ENCODE measurements at places on chromosomes 1 and 21.

GRCh38 chr21:15688809-15689208 is 41.0 kb upstream of the USP25 start:
- peak; percentile 83 for DNase-seq

DNA sequence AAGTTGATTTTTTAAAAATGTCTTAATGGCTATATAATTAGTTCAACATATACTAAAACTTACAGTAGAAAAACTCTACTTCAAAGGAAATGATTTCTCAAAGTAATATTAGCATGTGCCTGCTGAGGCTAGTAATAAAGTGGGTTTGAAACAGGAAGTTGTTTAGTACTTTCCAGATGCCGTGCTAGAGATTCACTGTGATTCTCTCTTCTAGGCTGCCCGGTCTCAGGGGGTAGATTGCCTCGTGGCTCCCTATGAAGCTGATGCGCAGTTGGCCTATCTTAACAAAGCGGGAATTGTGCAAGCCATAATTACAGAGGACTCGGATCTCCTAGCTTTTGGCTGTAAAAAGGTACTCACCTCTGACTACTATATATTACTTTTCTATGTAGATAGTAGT is 9.1 kb downstream of the EXO1 start:
- peak; percentile 11 for DNase-seq

DNA sequence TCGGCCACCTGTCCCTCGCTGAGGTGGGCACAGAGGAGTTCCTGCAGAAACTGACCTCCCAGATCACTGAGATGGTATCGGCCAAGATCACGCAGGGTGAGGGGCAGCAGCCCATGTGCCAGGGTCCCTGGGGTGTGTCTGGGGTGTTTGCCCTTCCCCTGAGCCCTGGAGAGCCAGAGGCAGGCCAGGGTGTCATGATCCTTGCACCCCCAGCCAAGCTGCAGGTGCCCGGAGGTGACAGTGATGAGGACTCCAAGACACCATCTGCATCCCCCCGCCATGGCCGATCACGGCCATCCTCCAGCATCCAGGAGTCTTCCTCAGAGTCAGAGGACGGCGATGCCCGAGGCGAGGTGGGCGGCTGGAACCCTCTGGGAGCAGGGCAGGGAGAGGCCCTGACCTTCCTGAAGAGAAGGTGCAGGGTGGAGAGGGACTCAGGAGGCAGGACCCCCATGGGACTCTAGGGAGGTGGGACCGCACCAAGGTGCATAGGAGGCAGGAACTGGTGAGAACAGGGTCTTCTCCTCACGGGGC is 69.5 kb downstream of the TRIM11 start:
- DNase-seq = no peak

GRCh38 chr1:16067127-16067768 is 6.2 kb downstream of the FAM131C start:
- DNase-seq = no peak

- no peak for DNase-seq
Measured at GRCh38 chr1:218996362-218996761, 177.3 kb upstream of the LYPLAL1 start.

DNA sequence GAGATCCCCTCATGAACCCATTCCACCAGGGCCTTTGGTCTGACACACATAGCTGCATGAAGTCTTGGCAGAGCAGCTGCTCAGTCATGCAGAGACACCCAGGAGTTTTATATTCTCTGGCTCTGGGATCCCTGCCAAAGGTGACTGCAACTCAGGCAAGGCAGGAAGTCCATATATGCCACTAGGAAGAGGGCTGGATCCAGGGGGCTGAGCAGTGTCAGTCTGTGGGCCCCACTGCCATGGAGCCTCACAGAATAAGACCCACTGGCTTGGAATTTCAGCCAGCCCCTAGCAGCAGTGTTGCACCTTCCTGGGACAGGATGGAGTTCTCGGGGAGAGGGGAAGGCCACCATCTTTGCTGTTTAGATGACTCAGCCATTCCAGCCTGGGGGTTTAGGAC is 199.7 kb downstream of the TBX15 start:
- DNase-seq = no peak

- peak; percentile 83 for DNase-seq
Measured at GRCh38 chr21:38956856-38957571, 151.3 kb downstream of the ETS2 start.

- peak; percentile 69 for DNase-seq
Measured at GRCh38 chr1:185317886-185318310, 855 bp upstream of the IVNS1ABP start.

DNA sequence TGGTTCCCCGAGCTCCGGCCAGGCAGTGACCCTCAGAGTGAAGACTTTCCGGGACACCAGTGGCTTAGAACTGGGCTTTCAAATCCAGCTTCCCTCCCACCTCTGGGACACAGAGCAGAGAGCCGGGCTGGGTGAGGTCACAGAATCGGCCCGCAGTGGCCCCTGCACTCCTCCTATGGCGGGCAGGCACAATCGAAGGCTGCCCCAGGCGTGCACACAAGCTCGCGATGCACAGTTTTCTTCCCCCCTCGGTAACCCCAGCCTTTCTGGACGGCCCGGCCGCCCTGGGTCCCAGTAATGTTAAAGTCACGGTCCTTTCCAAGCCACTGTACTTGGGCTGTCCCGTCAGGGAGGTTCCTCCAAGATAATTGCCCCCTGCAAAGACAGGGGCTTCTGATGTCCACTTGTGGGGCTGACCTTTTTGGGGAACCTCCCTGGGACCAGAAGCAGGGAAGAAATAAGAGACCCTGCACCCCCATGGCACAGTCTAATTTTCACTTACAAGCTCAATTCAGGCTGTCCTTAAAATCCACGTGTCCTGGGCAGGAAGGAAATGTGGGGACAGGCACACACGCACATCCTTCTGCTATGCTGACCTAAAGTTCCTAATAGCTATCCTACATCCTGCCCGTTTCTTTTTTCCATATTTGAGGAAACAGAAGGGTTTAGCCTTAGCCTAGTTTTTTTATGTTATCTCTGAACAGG is 13.7 kb downstream of the TFF3 start:
- no peak for DNase-seq

DNA sequence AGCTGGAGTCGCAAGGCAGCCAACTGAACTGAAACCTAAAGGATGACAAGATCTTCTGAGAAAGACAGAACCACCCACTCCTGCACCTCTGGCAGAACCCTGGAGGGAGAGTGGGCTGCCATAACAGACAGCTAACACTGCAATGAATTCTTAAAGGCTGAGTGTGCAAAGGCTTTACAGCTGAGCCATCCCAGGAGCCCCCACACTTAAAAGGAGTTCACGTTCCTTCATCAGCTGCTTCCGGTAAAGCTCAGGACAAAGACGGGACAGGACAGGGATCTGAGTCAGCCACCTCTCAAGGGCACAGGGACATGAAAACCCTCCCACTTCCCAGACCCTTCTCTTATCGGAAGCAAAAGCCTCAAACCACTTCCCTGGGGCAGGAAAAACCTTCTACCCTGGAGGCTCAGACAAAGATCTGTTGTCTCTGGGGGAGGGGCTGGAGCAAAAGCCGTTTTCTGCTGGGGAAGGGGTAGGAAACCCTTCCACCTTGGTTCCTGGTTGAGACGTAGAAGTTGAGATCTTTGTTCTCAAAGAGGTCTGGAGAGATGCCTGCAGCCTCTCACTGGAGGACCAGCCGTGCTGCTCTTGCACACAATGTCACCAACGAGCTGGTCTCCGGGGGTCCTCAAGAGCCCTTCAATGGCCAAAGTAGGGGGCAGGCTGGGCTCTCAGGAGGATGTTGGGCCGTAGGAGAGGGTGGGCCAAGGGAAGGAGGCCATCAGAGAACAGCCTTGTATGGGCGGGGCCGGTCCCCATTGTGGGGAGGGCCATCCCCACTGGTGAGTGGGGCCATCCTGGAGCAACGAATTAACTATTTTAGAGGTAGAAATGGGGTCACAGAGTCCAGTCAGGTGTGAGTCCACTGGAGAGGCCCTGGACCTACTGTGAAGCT is 452.4 kb downstream of the PTPRU start:
- no peak for DNase-seq

DNA sequence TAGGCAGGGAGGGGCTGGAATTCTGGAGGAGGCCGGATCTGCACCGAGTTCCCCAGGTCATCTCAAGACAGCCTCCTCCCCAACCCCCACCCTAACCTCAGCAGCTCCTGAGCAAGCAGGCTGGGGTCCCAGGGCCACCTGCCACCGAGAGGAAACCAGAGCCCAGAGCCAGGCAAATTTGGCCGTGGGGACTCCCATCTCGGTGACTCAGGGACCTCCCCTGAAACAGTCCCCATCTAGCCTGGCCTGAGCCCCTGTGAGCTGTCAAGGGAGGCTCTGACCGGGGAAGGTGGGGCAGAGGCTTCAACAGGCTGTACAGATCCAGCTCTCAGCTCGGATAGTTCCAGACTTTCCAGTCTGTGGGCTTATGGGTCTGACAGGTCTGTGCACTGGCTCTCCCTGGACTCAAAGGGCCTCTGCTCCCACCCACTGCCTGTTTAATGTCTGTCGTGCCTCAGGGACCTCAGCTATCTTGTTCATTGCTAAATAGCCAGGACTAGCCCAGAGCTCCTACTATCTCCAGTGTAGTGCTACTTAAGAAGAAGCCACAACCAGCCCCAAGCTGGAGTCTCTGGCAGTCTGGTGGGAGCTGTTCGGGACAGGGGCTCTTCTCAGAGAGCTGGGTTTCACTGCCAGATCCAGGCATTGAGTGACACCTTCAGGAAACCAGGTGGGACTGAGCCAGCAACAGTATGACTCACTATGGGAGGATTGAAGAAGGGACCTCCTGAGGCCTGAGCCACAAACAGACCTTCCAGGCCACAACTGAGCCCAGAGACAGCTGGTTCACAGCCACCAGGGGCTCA is 25.6 kb downstream of the MATN1 start:
- no peak for DNase-seq

DNA sequence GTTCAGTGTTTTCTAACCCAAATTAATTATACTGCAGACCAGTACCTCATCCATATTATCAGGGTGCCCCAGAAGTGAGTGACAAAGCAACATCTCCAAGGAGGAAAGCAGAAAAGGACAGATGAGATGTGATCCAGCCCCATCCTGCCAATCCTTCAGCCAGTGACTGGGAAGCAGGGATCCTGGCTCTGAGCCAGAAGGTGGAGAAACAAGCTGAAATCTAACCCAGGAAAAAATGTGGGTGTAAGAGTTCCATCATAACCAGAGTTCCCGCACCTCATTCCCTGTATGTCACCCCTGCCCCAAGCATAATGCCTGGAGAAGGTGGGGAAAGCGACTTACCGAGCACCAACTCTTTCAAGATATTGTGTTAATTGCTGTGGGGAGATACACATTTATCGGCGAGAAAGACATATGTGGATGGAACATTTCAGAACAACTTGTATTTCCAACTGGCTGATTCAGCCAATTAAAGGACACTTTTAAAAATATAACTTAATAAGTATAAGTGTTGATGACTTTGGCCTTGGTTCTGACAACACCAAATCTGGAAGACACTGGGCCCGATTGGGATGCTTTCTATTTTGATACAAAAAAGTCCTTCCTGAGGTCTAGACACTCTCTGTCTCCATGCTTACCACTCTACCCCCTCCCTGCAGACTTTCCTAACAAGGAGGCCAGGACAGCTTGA is 14.9 kb downstream of the PLEKHA6 start:
- no peak for DNase-seq

DNA sequence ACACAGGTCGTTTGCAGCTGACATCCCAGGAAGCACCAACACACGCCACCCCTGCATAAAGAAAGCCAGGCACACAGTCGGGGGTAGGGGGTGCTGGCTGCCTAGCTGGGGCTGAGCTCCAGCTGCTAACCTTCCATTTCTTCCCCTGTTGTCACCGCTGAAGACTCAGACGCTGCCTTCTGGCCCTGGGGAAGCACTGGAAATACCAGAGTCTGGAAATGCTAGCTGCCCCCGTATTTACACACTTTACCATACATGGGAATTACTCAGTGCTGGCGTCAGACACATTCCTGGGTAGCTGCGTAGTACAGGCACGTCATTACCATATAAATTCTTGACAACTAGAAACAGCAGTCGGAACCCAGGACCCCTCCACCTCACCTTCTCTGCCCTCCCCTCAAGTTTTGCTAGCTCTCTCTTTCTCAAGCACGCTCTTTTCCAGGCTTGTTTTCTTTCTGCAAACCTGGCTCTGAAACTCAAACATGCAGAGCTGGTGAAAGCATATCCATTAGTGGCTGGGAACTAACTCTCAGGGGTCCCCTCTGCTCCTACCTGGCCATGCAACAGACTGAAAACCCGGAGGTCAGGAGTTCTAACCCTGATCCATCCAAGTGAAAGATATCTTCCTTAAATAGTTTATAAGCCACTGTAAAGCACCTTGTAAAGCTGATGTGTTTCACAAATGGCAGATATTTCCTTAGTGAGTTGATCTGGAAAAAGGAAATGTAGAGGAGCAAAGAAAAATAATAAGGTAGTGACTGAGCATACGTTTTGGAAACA is 3.3 kb downstream of the CSRP1 start:
- DNase-seq = no peak

GRCh38 chr1:180627411-180627810 is 4.4 kb upstream of the XPR1 start:
- DNase-seq = no peak

GRCh38 chr1:29457496-29458368 is 221.4 kb downstream of the PTPRU start:
- no peak for DNase-seq

GRCh38 chr1:85438353-85438752 is 26.6 kb downstream of the DDAH1 start:
- DNase-seq = no peak

- DNase-seq = no peak
Measured at GRCh38 chr1:19645411-19646251, 1.5 kb downstream of the NBL1 start.

GRCh38 chr1:119384591-119384990 is 16.0 kb downstream of the HAO2 start:
- no peak for DNase-seq

DNA sequence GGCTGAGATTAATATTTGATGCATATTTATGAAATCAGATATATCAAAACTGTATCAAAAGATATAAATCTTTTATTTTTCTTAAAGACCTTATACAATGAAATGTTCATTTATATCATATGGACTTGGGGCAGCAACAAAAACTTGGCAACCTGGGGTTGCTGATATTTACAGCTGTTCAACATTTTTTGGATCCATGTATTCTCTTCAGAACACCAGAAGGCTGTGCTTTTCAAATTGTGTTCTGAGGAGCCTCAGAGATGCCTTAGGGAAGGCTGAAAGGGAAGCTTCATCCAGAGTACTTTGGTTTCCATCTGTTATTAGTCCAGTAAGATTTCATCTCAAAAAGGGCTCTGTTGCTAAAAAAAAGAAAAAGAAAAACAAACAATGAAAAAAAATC is 94.8 kb downstream of the DISC1 start:
- DNase-seq = no peak

- DNase-seq = no peak
Measured at GRCh38 chr1:151334822-151335221, 7.6 kb upstream of the PI4KB start.

GRCh38 chr1:246219508-246220030 is 287.5 kb downstream of the SMYD3 start:
- DNase-seq = no peak

- DNase-seq = peak; percentile 78
Measured at GRCh38 chr1:206479183-206480125, 9.2 kb downstream of the IKBKE start.

- DNase-seq = peak; percentile 13
Measured at GRCh38 chr1:42480921-42481320, 17.8 kb downstream of the CCDC30 start.

GRCh38 chr1:229040630-229041358 is 230.1 kb upstream of the RAB4A start:
- DNase-seq = no peak
